ENCODE measurements at places on chromosomes 3 and 15. TPM values are rescaled to one million over a fixed set of nuclear protein-coding genes. Genes with fewer than 3 reads are reported as not detected.
A peak's percentile ranks its signal among the peaks of the same experiment; 100 is the strongest.

- DNase-seq: no peak
These were observed 3.2 kb downstream of the EIF1B start for GRCh38 chr3:40312661-40313226.

DNA sequence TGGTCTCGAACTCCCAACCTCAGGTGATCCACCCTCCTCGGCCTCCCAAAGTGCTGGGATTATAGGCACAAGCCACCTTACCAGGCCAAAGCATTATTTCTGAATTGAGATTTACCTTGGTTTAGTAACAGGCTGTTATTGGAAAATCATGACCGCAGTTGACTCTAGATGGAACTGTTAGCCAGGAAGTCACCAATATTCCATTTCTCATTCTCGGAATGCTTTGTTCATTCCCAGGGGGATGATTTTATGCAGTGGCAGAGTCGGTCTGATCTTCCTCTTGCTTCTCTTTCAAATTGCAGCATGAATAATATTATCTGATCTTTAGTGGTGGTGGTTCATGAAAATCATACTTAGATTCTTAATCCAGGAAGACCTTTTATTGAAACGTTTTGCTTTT lies 195.5 kb upstream of the MBNL1 start:
- DNase-seq: no peak

DNA sequence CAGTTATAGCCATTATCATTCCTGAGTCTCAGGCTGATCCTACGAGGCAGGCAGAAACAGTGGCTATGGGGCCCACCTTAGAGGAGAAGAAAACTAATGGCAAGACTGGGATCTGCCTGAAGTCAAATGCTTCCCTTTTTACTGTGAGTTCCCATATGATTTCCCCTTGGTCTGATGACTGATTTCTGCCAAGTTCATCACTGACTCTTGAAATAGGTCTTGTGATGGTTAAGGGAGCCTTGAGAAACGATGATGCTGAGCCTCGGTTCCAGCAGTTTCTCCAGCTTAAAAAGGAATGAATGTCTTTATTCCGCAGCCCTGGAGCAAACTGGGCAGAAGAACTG lies 29.4 kb upstream of the LDHAL6B start:
- DNase-seq: no peak

Gene C3orf85
- not detected for total RNA-seq

DNA sequence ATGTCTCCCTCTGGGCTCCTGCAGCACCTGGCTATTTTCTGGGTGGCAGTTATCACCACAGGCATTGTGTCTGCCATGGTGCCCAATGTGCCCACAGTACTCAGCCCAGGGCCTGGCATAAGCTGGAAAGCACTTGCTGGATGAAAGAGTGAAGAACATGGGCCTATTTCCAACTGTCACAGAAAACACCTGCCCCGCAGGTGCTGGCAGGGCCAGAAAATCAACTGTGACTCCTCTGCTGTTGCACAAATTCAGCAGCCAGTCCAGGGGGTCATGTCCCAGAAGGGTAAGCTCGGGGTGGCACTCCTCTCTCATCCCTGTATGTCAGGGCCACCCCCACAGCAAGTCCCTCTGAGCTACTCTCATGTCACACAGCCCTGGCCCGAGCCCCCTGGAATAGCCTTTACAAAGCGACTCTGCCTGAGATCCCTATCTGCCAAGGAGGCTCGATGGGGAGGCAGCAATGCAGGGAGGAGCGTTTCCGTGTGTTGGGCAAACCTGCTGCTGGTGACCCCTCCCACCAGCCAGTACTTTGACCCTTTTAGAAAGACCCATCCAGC lies 16.9 kb downstream of the ITIH3 start:
- peak; percentile 64 for DNase-seq

Gene GP5
- not detected for total RNA-seq
